Stimulated activated CD8-positive, alpha-beta memory T cell treated with anti-CD3 and anti-CD28 coated beads, Interleukin-7, amount 100 ng/mL, for 1 hour (primary cell): ENCODE measurements at places on chromosomes 7 and 10.
A peak's percentile ranks its signal among the peaks of the same experiment; 100 is the strongest.

- DNase-seq = no peak
Measured at GRCh38 chr7:106041140-106041717, 70.9 kb downstream of the SYPL1 start.

DNA sequence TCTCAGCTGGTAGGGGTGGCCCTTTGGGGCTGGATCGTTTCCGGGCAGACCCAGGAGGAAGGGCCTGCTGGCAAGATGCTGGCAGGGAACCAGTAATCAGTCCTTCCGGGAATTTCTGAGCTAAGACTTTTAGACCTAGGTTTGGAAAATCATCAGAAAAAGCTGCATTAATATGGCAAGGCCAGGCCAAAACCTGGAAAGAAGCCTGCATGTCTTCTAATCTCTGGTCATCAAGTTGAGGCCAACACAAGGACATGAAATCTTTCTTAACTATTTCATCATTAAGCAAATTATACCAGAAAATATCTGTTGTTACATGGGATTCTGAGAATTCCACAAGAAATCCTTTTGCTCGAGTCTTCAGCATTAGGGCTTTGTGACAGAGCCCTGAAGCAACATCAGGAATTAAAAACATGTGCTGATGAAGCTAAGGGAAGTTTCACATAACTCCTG is 19.9 kb downstream of the CPA1 start:
- no peak for DNase-seq

DNA sequence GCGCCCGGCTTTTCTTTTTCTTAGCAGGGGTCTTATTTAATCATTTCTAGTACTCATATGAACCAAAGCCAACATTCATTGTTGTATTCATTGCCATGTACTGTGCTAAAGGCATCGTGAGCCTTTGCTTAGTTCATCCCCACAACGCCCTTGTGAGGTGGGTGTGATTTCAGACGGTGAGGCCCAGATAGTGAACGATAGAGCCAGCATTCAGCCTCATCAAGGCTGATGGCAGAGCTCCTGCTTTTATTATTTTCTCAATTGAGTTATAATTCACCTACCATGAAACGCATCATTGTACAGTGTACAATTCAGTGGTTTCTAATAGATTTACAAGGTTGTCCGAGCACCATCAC is 50.1 kb downstream of the HK1 start:
- no peak for DNase-seq

DNA sequence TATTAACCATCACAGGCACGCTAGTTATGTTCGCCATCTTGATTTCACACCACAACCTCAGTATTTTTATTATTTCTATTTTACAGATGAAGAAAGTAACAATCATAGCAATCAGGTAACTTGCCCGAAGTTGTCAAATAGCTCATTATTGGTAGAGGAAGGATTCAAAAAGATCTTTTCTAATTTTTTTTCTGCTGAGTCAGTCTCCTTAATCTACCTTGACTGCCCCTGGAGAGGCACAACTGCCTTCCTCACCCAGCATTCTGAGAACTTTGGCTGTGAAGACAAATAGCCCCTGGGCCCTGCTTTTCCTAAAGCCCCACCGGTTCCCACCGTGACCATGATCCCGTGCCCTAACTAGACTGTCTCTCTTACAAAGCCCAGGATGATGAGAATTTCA is 99.2 kb downstream of the TRIL start:
- DNase-seq = no peak

DNA sequence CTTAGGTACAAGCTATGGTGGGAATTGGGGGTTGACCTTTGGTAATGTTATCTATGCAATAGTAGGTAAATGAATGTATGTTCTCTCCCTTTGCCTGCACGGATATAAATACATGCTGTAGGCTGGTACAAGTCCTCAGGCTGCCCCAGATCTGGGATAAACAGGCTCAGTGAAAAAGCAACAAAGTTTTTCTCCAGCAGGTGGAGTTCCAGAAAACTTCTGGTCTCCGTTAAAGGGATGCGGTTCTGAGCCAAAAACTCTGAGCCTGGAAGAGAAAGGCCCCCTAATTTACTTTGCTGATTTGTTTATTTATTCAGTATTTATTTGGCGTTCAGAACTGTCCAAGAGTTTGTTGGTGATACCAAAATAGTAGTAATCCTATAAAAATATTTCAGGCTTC is 204.7 kb downstream of the ADRA2A start:
- DNase-seq = no peak

DNA sequence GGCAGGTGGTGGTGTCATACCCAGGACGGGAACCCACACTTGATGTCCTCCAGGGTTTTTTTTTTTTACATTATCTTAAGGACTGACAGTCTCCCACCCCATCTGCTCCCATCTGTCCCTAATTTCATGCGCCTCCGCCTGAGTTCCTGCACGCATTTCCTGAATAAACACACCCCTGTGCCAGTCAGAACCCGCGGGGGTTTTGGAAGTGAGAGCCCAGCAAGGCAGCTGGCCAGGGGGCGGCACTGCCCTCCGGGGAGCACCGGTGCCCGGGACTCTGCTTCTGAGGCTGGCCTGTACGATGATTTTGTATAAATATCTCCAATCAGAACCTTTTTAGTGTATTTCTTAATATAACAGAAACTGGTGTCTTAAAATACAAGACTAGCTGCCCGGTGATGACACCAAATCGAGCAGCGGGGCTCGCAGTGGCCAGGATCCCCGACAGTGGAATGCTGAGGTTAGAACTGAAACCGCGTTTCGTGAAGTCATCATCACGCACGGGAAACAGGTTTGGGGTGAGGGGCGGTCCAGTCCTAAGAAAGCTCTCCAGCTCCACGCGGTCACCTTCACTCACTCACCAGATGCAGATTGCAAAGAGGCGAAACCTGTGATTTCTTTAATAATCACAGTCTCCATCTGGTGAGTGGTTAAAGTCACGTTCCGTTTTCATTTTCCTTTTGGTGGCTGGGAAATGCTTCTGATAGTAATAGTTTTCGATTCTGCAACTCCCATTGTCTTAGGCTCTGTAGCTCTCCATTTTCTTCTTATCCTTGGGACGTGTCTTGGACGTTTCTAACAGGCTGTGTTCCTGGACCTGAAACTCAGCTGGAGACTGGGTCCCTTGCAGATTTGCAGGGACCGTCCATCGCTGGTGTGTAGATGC is 19.7 kb downstream of the BNIP3 start:
- no peak for DNase-seq

DNA sequence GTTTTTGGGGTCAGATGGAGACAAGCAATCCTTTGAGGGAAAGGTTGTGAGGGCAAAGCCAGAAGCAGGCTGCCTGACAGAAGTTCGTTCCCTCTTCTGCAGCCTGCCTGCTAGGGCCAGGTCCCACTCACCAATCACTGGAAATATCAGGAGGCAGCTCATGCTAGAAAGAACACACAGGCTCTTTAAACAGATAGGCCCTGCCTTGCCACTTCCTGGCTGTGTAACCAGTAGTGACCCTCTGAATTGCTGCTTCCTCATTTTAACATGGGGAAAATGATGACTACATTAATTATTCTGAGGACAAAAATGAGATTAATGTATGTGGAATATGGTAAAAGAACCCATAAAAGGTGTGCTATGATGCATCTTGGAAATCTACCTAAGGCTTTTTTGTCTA is 50.5 kb upstream of the MRLN start:
- DNase-seq = no peak

DNA sequence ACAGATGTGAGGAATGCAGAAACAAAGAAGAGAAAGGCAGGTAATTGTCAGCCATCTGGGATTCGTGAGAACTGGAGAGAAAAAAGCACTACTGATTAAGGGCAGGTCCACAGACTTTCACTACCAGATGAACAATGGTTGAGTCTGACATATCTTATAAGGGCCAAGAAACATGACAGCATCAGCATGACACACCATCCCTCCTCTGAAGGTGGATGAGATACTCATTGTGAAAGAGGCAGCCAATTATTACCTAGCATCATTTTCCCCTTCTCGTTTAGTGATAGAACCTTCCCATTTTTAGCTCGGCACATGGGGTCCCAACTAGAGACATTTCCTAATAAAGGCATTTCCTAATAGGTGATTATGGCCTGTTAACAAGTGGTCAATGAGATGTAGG is 19.2 kb upstream of the MET start:
- DNase-seq = no peak

DNA sequence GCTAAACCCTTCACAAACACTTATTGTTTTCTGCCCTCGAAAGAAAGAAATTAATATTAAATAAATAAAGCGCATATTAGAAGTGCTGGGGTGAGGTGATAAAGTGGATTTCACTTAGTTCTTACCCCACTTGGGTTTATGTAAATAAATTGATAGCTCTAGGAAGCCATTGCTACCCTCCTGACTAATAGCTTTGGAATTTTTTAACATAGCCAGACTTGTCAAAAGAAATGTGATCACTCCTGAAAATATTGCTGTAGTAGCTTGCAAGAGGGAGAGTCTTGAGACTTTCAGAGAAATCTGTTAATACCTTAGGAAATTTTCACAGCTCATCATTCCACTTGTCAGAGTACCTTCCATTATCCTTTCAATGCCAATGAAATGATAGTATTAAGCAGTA is 7.6 kb downstream of the ARL5B start:
- no peak for DNase-seq

- DNase-seq = no peak
Measured at GRCh38 chr7:54129035-54129434, 413.1 kb upstream of the VSTM2A start.

DNA sequence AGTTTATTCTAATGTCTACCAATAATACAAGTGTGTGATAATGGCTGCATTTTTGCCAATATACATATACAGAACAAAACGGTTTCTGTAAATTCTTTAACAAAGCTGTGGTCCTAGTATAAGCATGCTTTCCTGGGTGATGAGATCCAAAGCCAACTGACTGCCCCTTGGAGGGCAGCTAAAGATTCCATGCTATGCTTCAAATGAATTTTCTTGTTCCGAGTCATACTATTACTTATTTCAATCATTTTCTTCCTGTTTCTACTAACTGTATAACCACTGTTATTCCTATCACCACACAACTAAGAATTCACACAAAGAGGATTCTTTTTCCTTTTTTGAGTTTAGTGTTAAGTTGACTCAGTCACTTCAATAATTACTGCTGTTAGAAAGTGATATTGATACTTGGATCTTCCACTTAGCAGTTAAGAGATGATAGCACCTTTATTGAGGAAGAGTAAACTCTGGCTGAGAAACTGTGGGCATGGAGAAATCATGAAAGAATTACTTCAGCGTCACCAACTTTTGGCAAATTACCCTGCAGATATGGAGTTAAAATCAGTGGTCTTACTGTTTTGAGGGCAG is 197.5 kb downstream of the ARL4A start:
- no peak for DNase-seq

- no peak for DNase-seq
Measured at GRCh38 chr7:139674341-139674740, 103.5 kb downstream of the HIPK2 start.

DNA sequence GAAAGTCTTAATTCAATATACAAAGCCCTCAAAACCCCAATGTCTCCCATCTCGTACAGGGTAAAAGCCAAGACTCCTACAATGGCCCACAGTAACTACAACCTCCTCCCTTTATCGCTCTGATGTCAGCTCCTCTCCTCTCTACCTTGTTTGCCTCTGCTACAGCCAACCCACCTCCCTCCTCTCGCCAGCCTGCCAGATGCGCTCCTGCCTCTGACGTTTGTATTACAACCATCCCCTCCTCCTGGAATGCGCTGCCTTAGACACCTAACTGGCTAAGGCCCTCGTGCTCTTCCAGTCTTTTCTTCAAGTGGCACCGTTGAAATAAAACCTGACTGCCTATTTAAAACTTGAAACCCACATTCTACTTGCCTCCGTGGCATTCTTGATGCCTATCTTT is 115.3 kb upstream of the MYO3A start:
- DNase-seq = no peak

GRCh38 chr7:65371468-65371867 is 2.2 kb upstream of the ZNF92 start:
- no peak for DNase-seq

- no peak for DNase-seq
Measured at GRCh38 chr7:97973206-97973658, 16.8 kb downstream of the OCM2 start.

GRCh38 chr10:5584895-5585516 is 60.2 kb downstream of the CALML3 start:
- no peak for DNase-seq

DNA sequence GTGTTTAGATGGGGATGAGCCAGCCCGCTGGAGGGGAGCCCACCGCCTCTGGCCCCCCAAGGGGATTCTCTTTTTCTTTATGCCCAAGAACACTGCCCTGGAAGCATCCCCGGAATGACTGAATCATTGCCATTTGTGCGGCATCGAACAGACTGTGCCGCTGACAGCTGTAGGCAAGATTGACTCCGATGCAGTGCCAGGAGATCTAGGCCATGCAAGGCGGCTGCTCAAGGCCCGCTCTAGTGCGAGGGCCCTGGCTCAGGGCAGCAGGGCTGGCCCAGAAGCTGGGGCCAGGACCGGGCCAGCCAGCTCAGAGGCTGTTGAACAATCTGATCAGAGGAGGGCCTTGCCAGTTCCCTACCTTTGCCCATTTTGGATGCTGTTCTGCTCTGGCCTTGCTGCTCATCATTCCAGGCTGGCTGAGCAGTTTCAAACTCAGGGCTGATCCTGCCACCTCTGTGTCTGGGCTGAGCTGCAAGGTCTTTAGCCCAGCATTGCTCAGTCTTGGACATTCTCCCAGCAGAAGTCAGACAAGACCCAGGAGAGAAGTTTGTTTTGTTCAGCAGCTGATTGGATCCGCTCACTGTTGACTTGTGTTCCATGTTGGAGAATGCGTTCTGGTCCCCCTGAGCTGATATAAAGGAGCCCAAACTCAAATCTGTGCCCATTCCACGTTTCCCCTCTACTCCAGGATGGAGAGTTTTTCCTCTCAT is 485.3 kb upstream of the GALNT17 start:
- no peak for DNase-seq

- DNase-seq = no peak
Measured at GRCh38 chr7:95899919-95900513, 127.7 kb downstream of the DYNC1I1 start.

DNA sequence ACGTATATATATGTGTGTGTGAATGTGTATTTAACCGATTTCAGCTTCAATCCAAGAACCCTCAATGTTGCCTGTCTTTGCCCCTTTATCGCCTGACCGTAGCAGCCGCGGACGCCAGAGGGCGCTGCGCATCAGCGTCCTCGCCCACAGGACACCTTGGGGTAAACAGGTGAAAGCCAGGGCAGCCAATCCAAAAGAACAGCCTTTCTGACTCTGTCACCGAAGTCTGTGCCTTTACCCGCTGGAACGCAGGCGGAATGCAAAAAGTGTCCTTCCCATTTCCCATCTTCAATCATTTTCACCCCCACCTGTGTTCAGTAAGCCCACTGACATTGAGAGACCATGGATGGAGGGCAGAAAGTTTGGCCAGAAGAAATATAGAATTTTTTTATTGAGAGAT is 3.6 kb downstream of the NXPH1 start:
- peak; percentile 4 for DNase-seq

GRCh38 chr10:24822590-24822989 is 98.9 kb upstream of the ARHGAP21 start:
- no peak for DNase-seq
